Activated T-cell treated with anti-CD3 and anti-CD28 coated beads for 48 hours (primary cell): ENCODE measurements at places on chromosomes 11 and 22.

DNA sequence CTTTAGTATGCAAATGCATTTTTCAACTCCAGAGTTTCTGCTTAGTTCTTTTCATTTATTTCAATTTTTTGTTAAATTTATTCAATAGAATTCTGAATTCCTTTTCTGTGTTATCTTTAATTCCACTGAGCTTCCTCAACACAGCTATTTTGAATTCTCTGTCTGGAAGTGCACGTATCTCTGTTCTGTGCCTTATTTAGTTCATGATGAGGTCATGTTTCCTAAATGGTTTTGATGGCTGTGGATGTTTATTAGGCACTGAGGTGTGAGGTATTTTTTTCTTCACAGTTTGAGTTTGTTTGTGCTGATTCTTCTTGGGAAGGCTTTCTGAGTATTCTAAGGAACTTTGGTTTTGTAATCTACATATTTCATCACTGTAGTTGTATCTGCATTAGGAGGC lies 2042.8 kb upstream of the RAG2 start:
- DNase-seq: no peak

- DNase-seq: no peak
These were observed 27.0 kb downstream of the SPATA19 start for GRCh38 chr11:133818302-133818701.

GRCh38 chr11:68471360-68472340 lies 11.1 kb downstream of the PPP6R3 start:
- DNase-seq: peak; percentile 50

DNA sequence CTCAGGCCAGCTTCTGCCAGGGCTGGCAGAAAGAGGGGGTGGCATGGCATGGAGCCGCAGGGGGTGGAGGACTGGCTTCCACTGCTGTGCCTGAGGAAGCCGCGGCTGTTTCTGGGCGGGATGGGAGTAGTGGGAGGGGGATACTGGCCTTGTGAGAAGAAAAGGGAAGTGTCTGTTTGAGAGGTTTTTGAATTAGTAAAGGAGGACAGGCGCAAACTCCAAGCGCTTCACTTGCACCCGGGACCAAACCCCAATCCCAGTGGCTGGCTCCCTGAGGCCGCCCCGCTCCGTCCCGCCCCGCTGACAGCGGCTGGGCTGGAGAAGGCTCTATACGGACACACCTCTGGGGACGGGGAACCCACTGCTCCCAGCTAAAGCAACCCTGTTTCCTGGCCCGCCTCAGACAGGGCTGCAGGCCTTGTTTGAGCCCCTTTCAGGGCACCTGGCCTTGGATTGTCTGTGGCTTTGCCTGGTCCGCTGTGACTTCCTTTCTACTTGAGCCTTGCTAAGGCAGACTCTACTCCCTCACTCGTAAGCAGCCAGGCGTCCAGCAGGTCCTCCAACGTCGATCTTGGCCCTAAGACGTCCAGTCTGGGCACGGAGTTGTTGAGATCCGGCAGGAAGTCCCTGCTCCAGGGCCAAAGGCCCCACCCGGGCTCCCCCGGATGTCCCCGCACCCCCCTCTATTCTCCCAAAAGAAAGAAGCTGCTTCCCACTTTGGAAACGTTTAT lies 2.2 kb downstream of the APOA1 start:
- no peak for DNase-seq

- no peak for DNase-seq
These were observed 11.3 kb downstream of the CHRNA10 start for GRCh38 chr11:3659595-3660515.

DNA sequence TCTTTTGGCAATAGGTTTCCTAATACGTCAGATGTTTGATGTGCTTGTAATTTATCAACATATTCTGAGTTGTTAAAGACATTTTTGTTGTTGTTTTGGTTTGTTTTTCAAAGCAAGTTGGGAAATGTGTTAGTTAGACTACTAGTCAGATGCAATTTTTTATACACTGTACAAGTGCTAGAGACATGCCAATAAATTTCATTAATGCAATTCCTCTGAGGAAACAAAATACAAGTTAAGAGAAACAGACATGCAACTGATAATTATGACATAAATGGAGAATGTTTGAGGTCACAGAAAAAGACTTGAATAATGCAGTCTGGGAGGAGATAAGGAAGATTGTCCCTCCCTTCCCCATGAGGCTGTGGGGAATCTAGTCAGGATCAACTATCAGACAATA lies 5.9 kb downstream of the OR51T1 start:
- DNase-seq: no peak

DNA sequence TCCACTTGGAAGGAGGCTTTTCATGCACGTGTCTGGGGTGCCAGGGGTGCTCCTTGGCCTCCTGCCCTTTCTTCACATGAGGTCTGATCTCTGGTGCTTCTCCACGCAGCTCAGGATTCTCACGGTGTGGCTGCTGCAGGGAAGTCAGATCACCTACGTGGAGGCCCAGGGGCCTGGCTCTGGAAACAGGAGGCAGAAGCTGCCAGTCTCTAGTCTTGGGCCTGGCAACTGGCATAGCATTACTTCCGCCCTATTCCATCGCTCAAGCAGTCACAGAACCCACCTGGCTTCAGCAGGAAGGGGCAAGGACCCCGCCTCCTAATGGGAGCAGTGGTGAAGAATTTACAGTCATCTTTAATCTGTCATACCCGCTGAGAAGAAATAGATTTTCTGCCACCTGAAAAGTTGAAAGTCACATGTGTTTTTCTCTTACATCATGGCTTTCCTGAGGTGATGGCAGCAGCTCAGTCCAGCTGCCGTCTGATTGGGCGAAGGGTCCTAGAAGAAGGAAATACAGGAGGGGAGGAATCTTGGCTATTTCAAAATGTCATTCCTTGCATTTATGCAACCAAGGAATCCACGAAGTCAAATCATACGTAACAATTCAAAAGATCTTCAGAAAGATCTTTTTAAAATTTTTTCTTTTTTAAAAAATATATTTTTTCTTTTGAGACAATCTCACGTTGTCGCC lies 50.1 kb upstream of the DKK3 start:
- DNase-seq: no peak

DNA sequence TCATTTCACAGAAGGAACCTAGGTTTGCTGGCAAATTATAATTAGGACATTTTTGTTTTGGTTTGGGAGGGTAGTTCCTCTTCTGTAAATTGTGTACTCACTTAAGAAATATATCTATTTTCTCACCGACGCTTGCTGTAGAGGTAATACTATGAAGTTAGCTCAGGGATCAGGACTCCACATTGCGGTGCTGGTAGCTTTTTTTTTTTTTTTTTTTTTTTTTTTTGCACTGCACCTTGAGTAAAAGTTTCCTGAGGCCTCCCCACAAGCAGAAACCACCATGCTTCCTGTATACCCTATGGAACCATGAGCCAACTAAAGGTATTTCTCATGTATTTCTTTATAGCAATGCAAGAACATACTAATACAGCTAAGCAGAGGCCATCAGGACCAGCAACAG lies 14.7 kb downstream of the UBTFL1 start:
- no peak for DNase-seq

DNA sequence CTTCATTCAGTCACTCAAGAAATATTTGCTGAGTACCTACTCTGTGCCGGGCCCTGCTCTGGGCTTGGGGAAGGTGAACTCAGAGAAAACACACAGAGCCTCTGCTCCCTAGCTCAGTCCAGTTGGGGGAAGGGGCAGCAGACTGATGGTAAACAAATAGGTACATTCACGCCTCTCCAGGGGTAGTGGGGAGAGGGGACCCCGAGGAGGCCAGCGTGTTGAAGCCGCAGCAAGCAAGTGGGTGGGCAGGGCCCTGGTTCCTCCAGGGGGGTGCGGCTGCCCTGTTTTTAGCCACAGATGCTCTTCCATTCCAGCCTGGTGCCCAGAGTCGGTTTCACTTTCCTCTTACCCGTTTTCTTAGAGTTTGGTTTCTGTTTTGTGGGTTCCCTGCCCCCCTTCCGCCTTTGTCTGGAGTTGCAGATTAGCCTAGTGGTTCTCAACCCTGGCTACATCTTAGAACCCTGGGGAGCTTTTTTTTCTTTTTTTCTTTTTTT lies 8.7 kb downstream of the DRAP1 start:
- peak; percentile 63 for DNase-seq

DNA sequence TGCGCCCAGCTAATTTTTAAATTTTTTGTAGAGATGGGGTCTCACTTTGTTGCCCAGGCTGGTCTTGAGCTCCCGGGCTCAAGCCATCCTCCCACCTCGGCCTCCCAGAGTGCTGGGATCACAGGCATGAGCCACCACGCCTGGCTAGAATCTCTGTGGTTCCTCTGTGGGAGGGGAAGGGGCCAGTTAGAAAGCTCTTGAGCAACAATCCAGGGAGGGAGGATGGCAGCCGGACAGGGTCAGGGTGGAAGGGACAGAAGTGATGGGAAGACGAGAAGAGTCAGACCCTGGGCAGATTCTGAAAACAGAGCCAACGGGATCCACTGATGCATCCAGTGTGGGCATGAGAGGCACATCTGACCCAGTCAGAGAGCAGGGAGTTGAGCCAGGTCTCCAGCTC lies 38.9 kb upstream of the MN1 start:
- DNase-seq: no peak

DNA sequence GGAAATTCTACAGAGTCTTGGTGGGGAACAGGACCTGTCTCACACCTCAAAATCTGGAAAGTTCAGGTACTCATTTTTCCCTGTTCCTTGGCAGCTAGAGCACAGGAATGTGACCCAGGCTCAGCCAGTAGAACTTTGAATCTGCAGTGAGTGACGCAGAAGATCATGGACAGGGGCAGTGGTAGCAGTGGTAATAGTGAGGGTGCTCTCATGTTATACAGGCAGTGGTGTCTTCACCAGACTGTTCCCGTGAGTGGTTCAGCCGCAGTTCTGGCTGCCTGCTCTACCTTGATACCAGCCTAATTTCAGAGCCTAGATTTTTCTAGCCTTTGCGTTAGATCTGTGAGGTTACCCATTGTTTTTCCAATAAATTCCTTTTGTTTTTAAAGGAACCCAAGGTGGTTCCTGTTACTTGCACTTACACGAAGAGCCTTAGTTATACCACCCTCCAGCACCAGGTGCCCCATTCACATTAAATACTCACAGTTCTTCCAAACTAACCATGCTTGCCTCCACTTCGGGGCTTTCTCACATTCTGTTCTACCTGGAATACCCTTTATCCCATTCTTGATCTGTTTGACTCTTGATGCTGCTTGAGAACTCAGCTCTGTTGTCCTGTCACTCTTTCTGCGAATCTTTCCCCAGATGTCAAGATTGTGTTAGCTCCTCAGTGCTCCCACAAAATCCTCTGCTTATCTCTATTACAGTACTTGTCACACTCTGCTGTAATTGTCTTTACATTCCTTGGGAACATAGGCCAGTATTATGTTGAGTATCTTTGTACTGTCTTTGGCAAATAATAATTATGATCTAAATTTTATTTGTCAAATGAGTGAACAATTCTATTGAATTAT lies 47.8 kb downstream of the SWAP70 start:
- no peak for DNase-seq

DNA sequence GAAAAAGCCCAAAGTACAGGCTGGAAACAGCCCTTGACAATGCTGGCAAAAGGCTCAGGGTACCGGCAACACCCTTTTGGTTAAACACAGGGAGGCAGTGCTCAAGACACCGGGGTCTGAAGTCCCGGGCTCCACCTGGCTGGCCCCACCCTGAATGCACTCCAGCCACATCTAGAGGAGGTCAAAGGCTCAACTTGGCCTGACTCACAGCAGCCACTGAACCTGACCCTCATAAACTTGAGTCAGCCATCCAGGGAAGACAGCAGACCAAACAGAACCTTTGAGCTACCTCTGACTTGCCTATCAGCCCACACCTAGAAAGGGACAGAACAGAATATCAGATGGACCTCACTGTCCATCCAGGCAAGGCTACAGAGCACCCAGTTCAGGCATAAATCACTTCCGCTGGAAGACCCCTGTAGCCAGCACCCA lies 3.8 kb downstream of the CFL1 start:
- DNase-seq: no peak

GRCh38 chr11:18727479-18728236 lies 1.7 kb upstream of the IGSF22 start:
- DNase-seq: no peak

DNA sequence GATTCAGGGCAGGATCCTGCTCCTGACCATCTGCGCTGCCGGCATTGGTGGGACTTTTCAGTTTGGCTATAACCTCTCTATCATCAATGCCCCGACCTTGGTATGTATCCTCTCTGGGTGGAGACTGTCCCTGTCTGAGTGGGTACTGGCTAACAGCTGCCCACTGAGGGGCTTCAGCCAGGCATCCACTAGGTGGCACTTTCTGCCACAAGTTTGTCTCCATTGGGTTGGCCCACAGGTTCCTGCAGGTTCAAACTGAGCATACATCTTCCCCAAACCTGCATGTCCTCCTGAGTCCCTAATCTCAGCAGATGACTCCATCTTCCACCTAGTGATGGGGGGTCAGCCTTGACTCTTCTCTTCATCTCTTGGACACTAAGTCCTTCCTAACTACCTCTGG lies 4.4 kb downstream of the SLC2A11 start:
- peak; percentile 25 for DNase-seq

DNA sequence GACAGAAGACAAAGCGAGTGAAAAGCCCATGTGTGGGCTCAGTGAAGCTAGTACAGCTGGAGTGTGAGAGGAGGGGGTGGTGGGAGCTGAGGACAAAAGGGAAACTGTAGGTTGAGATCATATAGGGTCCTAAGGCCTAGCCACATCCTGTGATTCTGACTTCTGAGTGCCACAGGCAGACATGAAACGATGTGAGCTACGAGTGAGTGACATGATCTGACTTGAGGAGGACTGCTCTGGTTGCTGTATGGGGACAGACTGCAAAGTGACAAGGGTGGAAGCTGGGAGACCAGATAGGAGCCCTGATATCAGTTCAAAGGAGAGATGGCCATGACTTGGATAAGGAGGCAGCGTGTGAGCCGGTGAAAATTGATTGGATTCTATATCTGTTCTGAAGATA lies 85.4 kb downstream of the MICAL2 start:
- no peak for DNase-seq

- no peak for DNase-seq
These were observed 43.0 kb downstream of the CECR2 start for GRCh38 chr22:17412232-17412631.

DNA sequence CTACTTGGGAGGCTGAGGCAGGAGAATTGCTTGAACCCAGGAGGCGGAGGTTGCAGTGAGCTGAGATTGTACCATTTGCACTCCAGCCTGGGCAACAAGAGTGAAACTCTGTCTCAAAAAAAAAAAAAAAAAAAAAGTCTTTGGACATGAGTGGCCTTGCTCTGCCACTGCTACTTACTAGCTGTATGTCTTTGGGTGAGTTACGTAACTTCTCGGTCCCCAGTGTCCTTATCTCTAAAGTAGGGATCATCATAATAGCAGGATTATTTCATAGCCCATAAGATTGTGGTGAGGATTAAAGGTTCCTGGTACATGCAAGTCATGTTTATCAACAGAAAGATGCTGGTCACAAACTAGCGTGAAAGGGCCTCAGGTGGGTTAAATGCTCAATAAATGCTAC lies 53.9 kb upstream of the HEPHL1 start:
- no peak for DNase-seq
